ENCODE measurements at places on chromosomes 16 and 17. TPM values are rescaled to one million over a fixed set of nuclear protein-coding genes. Genes with fewer than 3 reads are reported as not detected.

GRCh38 chr16:11734025-11734652, 8.5 kb downstream of the TXNDC11 start:
- peaks cover 3% of the 10 kb centered on the region for H3K36me3 ChIP-seq
- H3K27me3 ChIP-seq, result no peaks in the 10 kb centered on the region
- DNase-seq, result no peak
- H3K4me1 ChIP-seq, result peaks cover 16% of the 10 kb centered on the region

GRCh38 chr16:969508-970385, 1.0 kb downstream of the LMF1 start:
- no peak for DNase-seq
- no peak overlapping the region for H3K27ac ChIP-seq
- peak overlapping the region; percentile 74 for H3K4me3 ChIP-seq
- H3K27me3 ChIP-seq, result no peaks in the 10 kb centered on the region

GRCh38 chr16:13429416-13429815, 490.5 kb upstream of the ERCC4 start:
- H3K27ac ChIP-seq, result no peak overlapping the region
- H3K36me3 ChIP-seq, result no peaks in the 10 kb centered on the region
- no peaks in the 10 kb centered on the region for H3K27me3 ChIP-seq
- DNase-seq, result no peak

GRCh38 chr17:7687072-7687907, at the start of gene TP53:
TSS of gene TP53 (minus strand) at chr17:7687490. CDS start at chr17:7676594, 10,896 bp downstream.
- H3K4me3 ChIP-seq, result peak within 1 kb of the TSS; percentile 96
- peak within 1 kb of the TSS; percentile 96 for H3K27ac ChIP-seq
- H3K4me1 ChIP-seq, result peaks cover 14% of the 10 kb centered on the region
- H3K27me3 ChIP-seq, result no peaks in the 10 kb centered on the region
- peak; percentile 96 for DNase-seq

GRCh38 chr16:13333336-13333735, 431.9 kb downstream of the SHISA9 start:
- H3K4me1 ChIP-seq, result no peaks in the 10 kb centered on the region
- H3K27me3 ChIP-seq, result no peaks in the 10 kb centered on the region
- no peak for DNase-seq

TP53TG3B gene
- total RNA-seq, result not detected

DNA sequence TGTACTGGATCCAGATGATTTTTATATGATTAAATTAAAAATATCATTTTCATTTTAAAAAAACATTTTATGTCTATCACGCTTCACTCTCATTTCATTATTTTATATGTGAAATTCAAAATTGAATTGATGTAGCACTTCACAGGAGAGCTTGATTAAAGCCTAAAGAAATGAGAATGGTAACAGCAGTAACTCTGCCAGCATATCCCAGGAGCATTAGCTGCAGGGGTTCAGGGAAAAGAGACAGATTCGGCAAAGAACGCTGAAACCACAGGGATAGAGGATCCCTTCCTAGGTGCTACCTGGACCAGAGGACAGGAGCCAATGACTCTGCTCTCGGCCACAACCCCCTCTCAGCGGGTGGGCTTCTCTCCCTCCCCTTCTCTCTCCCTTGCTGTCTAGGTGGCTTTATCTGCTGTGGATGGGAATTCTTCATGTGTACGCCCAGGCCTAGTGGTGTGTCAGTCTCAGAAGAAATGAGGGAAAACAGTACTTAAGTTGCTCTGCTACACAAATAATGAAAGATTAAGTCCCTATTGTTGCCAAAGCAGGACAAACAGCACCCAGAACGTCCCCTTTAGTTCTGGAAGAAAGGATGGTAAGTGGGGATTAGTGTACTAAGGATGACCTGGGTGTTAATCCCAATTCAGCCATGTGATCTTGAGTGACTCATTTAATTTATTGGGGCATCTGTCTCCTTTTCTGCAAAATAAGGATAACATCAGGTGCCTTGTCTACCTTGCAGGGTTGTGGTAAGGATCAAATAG, 123.3 kb downstream of the CDK5R1 start:
- no peaks in the 10 kb centered on the region for H3K36me3 ChIP-seq
- no peak overlapping the region for H3K4me3 ChIP-seq
- no peaks in the 10 kb centered on the region for H3K27me3 ChIP-seq

- H3K4me3 ChIP-seq, result no peak overlapping the region
- H3K4me1 ChIP-seq, result no peaks in the 10 kb centered on the region
- H3K36me3 ChIP-seq, result no peaks in the 10 kb centered on the region
- no peak overlapping the region for H3K27ac ChIP-seq
- no peaks in the 10 kb centered on the region for H3K27me3 ChIP-seq
- DNase-seq, result no peak
These were observed 5.0 kb upstream of the KRT19 start for GRCh38 chr17:41532947-41533570.

DNA sequence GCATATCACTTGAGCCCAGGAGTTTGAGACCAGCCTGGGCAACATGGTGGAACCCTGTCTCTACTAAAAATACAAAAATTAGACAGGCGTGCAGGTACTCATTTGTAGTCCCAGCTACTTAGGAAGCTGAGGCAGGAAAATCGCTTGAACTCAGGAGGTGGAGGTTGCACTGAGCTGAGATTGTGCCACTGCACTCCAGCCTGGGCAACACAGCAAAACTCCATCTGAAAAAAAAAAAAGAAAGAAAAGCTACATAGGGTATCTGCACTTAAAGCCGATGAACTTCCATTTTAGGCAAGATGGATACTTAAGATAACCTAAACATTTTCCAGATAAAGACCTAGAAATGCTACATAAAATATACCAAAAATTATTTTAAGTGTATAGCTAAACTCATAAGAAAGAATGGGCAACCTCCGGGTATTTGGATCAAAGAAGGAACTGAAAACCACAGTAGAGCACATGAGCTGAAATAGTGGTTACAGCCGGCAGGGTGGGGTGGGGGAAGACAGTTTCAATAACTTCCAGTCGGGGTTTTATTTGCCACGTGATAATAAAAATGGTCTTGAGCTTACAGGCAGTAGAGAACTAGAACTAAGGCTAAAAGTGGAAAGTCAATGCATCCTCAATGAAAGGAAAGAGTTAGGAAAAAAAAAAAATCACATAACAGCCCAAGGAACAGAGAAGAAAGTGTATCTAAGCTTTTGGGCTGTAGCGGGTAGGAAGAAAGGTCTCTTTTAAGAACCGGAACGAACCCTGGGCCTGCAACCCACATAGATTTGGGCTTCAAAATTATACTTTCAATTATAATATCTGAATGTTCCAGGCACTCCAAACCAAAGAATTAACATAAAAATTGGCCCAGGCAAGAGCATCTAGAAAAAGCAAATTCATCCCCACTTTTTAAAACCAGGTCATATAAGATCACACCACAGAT, 53.1 kb downstream of the CFDP1 start:
- peaks cover 10% of the 10 kb centered on the region for H3K4me1 ChIP-seq
- H3K27me3 ChIP-seq, result no peaks in the 10 kb centered on the region
- no peak overlapping the region for H3K4me3 ChIP-seq
- no peaks in the 10 kb centered on the region for H3K36me3 ChIP-seq
- DNase-seq, result no peak

DNA sequence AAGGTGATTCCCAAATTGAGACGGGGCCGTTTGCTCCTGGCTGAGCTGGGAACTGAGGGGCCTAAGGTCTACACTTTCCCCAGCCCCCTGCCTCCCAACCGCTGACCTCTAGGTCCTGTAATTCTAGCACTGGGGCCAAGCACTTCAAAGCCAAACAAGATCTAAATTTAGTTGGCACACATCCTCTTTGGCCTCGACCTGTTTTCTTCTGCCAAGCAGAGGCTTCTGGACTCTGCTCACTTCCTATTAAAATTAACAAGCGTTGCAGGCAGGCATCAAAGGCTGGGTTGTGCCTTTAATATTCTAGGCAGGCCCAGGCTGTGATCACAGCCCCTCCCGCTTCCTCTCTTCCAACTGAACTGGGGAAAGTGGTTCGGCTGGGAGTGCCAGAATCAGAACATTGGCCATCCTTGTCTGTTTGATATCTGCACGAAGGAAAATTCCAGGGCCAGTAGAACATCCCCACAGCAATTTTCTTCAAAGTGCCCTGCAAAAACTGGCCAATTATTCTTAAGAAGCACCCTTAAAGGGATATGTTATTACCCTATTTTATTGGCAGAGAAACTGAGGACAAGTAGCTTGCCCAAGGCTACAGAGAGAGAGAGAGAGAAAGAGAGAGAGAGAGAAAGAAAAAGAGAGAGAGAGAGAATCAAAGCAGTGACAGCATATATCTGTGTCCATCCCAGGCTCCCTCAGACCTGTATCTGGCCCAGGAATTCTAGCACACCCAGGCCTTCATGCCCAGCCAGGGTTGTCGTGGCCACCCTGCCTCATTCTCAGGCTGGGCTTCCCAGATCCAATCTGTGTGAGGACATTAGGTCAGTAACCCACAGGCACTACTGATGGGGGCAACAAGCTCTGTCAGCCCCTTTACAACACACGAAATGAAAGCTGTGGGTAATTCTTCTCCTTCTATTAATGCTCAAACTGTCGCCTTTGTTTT, 12.8 kb upstream of the MT4 start:
- no peaks in the 10 kb centered on the region for H3K36me3 ChIP-seq
- no peak overlapping the region for H3K4me3 ChIP-seq
- H3K27me3 ChIP-seq, result no peaks in the 10 kb centered on the region
- no peak overlapping the region for H3K27ac ChIP-seq
- peak; percentile 45 for DNase-seq
- no peaks in the 10 kb centered on the region for H3K4me1 ChIP-seq

- no peaks in the 10 kb centered on the region for H3K36me3 ChIP-seq
- H3K27ac ChIP-seq, result no peak overlapping the region
- DNase-seq, result peak; percentile 36
- H3K27me3 ChIP-seq, result no peaks in the 10 kb centered on the region
- no peak overlapping the region for H3K4me3 ChIP-seq
These were observed 169.1 kb downstream of the XYLT1 start for GRCh38 chr16:17301593-17302135.

Data from kidney (tissue), 22 donors.